Colonic mucosa (tissue), 4 donors: ENCODE measurements at places on chromosomes 12 and 14. TPM values are rescaled to one million over a fixed set of nuclear protein-coding genes. Genes with fewer than 3 reads are reported as not detected.

GLI1 gene
- 1.4 TPM for total RNA-seq

GPR84 gene
- not detected for total RNA-seq

RFX4 gene
- not detected for total RNA-seq

RHEBL1 gene
- 0.27 TPM for total RNA-seq

AKAP3 gene
- 2.0 TPM for total RNA-seq

PPP1R36 gene
- total RNA-seq, result 2.2 TPM
